ENCODE measurements at places on chromosomes 1 and 21.

DNA sequence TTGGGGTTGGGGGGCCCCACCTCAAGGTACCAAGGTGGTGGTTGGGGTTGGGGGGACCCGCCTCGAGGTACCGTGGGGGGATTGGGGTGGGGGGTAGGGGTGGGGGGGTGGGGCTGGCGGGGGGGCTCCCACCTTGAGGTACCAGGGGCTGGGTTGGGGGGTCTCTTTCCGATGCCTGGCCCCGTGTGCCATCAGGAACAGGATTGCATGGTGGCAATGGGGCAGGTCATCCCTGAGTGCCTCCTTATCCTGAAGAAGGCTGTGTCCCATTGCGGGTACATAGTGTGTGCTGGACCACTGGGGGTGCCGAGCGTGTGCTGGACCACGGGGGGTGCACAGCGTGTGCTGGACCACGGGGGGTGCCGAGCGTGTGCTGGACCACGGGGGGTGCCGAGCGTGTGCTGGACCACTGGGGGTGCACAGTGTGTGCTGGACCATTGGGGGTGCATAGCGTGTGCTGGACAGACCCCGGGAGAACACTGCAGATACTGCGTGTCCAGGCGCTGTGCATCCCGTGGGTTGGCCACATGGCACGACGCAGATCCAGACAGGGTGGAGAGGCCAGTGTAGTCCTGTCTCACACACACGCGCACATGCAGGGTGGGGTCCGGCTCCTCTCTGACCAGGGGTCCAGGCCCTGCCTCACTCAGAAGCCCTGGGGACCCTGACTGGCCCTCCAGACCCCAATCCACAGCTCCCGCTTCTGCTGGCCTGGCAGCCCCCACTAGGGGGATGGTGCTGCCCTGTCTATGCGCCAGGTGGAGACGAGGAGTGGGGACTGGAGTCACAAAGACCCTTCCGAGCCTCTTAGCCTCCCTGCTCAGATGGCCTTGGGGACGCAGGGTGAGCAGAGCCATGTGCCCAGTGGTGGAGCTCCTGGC is 4.2 kb downstream of the SCNN1D start:
- DNase-seq: no peak

DNA sequence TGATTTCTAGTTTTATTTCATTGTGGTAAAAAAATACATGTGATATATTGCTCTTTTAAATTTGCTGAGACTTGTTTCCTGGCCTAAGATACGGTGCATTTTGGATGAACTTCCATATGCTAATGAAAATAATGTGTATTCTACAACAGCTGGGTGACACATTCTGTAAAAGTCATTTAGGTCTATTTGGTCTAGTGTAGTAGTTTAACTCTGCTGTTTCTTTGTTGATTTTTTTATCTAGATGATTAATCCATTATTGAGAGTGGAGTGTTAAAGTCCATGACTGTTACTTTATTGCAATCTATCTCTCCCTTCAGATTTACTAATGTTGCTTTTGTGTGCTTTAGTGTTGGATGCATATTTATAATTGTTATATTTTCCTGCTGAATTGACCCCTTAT is 161.4 kb downstream of the VAV3 start:
- DNase-seq: no peak

DNA sequence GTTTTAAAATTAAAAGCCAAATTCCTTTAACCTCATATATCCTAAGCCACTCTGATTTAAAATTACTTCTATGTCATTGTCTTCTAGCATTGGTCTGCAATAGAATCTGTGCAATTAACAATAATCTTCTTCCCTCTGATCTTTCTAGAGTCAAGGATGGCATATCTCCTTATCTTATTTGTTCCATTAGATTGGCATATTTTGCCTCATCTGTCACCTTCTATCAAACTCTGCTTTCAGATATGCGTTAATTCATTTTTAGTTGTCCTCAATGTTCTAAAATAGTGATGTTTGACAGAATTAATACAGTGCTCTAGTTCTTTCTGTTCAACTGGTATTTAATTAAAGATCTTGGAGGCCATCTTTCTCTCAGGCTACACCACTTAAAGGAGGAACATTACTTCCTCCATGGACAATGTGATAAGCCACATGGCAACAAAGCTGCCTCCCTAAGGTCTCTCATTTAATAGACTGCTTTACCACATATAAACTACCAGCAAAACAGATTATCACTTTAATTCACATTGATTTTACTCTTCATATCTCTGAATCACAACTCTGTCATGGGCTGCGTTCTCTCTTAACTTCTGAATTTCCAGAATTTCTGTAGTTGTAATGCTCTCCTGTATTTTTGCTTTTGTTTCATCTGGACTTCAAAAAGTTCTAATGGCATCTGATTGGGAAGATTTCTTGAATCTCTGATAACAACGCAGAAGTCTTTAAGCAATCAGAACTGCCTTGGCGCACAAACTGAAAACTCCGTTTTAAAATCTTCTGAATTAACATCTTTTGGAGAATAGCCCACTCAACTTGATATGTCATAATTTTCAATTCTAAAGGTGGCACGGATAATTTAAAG is 2.8 kb downstream of the NRIP1 start:
- DNase-seq: no peak

GRCh38 chr1:155570593-155570990 is 8.0 kb upstream of the ASH1L start:
- DNase-seq: no peak

- DNase-seq: no peak
These were observed 11.5 kb upstream of the CHIA start for GRCh38 chr1:111279144-111279543.

DNA sequence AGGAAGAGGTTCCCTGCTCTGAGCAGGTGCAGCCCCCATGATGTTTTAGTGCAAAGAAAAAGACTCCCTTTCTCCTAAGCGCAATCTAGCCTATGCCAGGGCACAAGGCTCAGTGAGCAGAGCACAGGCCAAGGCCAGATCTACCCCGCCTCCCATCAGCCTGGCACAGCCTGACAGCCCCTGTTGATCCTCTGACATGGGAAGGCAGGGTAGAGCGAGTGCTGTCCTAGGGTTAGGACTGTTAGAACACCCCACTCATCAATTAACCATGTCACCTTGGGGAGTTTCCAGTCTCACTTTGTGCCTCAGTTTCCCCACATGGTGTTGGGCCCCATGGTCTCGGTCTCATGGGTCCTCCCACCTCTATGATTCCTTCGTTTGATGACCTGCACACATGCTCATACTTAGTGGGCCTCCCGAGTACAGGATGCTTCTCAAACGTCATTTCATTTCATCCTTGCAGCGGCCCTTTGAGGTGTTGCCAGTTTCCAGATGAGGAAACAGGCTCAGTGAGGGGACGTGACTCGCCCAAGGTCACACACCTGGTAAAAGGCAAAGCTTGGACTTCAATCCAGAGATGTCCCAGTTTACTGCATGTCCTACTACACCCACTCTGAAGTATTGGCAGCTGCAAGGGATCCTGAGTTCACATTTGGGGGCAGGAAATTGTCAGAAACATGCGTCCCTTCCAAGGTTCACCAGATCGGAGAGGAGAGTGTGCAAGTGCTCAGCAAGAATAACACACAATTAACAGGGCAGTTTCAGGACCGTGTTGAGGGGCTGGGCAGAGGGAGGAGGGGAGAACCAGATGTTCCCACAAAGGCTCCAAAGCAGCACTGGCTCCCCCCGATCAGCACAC is 213.3 kb downstream of the TRABD2B start:
- no peak for DNase-seq

DNA sequence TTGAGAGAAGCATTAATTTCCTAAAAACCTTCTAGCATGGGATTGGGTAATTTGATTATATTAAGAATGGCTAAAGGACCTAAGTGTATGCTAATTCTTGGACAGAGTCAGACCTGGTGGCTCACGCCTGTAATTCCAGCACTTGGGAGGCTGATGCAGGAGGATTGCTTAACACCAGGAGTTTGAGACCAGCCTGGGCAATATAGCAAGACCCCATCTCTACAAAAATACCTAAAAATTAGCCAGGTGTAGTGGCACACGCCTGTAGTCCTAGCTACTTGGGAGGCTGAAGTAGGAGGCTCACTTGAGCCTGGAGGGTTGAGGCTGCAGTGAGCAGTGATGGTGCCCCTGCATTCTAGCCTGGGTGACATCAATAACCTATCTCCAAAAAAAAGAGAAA is 45.9 kb upstream of the BMP8A start:
- no peak for DNase-seq

GRCh38 chr1:20411196-20411980 is 74.6 kb downstream of the CAMK2N1 start:
- DNase-seq: no peak

- no peak for DNase-seq
These were observed 37.6 kb downstream of the DHCR24 start for GRCh38 chr1:54849219-54850068.

GRCh38 chr1:192401825-192402224 is 85.0 kb downstream of the RGS21 start:
- DNase-seq: no peak
